Stimulated activated CD4-positive, alpha-beta T cell treated with anti-CD3 and anti-CD28 coated beads, Interleukin-15, amount 100 ng/mL, for 24 hours (primary cell): ENCODE measurements at places on chromosomes 4 and X.

- DNase-seq, result no peak
These were observed 12.5 kb downstream of the HS3ST1 start for GRCh38 chr4:11416071-11416766.

DNA sequence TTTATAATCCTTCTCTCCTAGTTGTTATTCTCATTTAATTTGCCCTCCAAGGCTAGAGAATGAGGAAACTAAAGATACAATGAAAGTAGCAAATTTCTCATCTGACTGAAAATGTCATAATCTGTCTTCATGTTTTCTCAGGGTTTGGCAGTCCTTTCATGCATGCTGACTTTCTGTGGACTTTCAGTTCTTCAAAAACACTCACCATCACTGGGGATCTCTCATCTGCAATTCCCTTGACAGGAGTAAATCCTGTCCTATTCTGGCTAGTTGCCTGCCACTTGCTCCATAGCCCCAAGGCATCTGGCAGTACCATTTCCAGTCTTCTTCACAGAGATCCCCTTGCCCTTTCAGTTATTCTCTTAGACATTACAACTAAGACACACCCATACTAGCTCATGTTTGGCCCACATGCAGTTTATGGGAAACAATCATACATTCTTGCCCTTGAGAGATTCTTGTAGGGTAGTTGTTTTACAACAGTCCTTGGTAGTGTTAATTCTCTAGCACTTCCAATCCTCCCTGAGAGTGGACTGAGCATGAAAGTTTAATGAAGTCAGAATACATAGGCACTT, 449.7 kb upstream of the KLHL4 start:
- no peak for DNase-seq

GRCh38 chr4:156999175-156999517, 27.5 kb upstream of the PDGFC start:
- DNase-seq, result no peak

- DNase-seq, result peak; percentile 25
These were observed 3.4 kb upstream of the MAML3 start for GRCh38 chr4:140157341-140157740.

- no peak for DNase-seq
These were observed 742.6 kb upstream of the GRIA3 start for GRCh38 chrX:122441451-122441850.

DNA sequence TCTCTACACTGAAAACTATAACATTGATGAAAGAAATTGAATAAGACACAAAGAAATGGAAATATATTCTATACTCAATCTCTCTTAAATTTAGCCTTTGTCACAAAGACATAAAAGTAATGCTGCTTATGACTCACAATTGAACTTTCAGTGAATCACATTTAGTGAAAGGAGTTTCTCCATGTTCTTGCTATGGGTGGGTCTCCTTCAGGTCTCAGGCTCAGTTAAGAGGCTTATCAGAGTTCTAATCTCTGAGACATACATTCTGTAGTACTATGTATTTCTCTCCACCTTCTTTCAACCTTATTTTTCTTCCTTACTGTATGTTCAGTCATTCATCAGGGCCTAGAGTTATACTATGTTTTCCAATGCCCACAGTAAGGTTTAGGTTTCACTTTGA, 220.9 kb downstream of the DTHD1 start:
- no peak for DNase-seq

DNA sequence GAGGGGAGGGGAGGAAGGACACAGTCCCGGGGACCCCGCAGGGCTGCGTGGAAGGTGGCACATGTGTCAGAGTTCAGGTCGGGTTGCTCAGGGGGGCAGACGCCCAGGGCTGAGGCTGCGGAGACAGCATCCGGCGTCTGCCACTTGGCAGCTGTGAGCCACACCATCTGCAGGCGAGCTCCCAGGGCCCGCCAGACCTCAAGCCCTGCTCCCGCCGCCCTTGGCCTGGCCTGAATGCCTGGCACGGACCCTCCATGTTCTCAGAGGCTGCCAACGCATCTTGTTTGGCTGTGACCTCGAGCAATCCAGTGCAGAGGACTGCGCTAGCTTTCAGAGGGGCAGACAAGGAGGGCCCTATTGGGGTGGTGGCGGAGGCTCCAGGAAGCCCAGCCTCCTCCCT, 5.1 kb downstream of the BGN start:
- DNase-seq, result no peak
